Lower lobe of right lung (tissue), 2 donors: ENCODE measurements at places on chromosomes 1 and 21. TPM values are rescaled to one million over a fixed set of nuclear protein-coding genes. Genes with fewer than 3 reads are reported as not detected.

ACOT11 gene
- 5.0 TPM for total RNA-seq

SLFNL1 gene
- 4.8 TPM for total RNA-seq

RAVER2 gene
- total RNA-seq: 12.0 TPM

FMO2 gene
- total RNA-seq: 288 TPM

SLC25A34 gene
- total RNA-seq: 3.5 TPM

ASAP3 gene
- total RNA-seq: 34.5 TPM

GJB4 gene
- 0.12 TPM for total RNA-seq

PTCH2 gene
- 1.0 TPM for total RNA-seq

RPF1 gene
- 31.1 TPM for total RNA-seq

OR14I1 gene
- total RNA-seq: not detected

OR2T29 gene
- not detected for total RNA-seq

DNA sequence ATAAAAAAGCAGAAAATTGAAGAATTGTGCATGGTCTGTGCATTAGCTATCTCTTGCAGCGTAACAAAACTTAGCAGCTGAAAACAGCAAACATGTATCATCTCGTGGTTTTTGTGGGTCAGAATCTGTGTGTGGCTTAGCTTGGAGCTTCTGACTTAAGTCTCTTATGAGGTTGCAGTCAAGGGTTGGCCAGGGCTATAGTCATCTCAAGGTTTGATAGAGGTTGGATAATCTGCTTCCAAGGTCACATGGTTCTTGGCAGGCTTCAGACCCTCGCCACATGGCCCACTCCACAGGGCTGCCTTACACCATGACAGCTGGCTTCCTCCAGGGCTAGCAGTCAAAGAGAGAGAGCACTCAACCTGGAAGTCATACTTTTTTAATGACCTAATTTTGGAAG, 35.9 kb downstream of the CNST start:
- DNase-seq: no peak

DNA sequence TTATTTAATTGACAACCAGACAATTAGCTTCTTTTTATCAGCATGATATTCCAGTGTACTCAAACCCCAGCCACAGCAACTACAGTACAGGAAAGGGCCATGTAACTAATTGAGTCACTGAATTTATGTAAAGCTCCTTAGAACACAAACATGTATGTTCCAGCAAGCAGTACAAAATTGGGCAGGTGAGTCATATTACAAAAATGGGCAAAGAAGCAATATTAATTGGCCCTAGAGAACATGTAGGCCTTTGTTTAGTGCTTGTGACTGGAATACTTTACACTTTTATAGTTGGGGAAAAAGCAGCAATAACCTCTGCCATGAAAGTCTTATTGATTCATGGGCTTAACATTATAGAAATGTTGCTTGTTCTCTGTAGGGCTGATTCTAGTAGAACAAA, 31.8 kb downstream of the CLEC20A start:
- no peak for DNase-seq

- DNase-seq: no peak
These were observed 568.8 kb downstream of the AJAP1 start for GRCh38 chr1:5223206-5223605.

DNA sequence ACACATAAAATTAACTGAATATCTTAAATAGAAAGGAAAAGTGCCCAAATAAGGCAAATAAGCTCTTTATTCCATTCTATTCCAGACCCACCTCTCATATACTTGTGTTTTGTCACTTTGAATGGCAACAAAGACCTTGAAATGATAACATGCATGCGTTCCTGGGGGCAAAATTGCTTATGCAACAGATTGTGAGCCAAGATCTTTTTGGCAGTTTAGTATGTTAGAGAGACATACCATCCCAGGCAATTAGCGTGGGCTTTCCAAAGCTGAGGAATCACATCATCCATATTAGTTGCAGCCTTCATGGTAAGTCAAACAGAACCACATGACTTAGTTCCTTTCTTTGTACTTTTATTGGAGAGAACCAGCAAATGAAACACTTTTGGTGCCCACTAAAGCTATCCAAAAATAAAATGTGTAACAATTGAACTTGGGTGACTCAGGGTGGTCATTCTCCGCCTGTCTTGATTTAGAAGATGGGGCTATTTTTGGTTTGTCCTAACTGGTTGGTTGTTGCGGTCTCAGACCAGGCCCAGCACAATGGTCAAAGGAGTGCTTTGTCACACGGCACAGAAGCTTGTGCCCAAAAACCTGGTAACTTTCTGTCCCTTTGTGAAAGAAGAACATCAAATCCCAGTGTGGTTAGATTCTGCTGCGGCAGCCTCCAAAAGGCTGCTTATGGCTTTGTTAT, 68.7 kb upstream of the ATF3 start:
- DNase-seq: no peak

- DNase-seq: no peak
These were observed 102.8 kb upstream of the JUN start for GRCh38 chr1:58886611-58887010.

DNA sequence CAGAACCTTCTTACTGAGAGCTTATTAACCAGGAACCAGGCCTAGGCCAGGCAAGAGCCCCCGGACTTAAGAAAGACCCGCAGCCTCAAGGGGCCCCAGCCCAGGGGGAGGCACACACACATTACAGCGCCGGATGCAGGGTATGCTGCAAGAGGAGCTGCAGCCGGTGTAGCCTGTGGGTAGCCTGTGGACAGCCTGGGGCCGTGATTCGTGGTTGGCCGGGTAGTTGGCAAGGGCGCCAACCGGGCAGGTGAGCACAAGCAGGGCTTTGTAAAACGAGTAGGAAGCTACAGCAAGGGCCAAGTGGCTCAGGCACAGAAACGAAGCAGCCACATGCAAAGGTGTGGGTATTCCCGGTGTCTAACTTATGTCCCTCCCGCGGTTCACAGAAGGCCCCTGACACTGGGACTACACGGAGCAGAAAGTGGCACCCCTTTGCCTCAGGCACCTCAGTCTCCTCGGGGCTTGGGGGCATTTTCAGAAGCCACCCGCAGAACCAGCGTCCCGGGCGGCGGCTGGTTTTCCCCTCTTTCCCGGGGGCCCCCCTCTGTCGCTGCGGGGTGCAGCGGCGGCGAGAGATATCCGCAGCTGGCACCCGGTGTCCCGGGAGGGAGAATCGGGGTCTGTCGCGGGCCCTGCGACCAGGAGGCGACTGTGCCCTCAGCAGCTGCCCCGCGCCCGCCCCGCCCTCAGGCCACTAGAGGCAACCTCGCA, 40.8 kb downstream of the KIAA1614 start:
- no peak for DNase-seq

- DNase-seq: no peak
These were observed 1239.3 kb downstream of the MRPL39 start for GRCh38 chr21:24367936-24368335.

DNA sequence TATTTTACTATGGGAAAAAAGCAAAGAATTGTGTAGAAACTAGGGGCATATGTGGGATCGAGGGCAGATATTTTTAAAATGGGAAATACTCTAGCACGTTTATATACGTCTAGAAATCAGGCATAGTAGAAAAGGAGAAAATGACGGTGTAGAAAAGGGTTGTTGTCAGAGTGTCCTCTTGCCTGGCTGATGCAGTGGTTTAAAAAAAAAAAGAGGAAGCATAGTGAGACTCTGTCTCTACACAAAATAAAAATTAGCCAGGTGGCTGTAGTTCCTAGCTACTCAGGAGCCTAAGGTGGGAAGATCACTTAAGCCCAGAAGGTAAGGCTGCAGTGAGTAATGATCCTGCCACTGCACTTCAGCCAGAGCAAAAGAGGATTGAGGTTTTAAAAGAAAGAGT, 64.7 kb upstream of the LRRC7 start:
- DNase-seq: no peak

GRCh38 chr1:113945329-113945728, 16.2 kb downstream of the HIPK1 start:
- DNase-seq: no peak

DNA sequence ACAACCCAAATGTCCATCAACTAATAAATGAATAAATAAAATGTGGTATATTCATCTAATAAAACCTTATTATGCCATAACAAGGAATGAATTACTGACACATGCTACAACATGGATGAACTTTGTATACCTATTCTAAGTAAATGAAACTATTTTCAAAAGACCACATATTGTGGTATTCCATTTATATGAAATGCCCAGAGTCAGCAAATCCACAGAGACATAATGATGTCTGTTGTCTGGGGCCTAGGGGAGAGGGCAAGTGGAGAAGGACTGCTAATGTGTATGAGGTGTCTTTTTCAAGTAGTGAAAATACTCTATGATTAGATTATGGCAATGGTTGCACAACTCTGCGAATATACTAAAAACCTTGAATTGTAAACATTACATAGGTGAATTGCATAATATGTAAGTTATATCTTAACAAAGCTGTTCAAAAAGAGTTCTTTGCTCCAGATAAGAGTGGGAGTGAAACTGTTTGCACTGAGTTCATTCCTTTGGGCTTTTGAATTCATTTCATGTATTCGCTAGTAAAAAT, 464.2 kb downstream of the NUF2 start:
- no peak for DNase-seq

GRCh38 chr1:68955424-68955823, 458.5 kb upstream of the DEPDC1 start:
- DNase-seq: no peak

- no peak for DNase-seq
These were observed 40.6 kb upstream of the LBR start for GRCh38 chr1:225468270-225469020.

DNA sequence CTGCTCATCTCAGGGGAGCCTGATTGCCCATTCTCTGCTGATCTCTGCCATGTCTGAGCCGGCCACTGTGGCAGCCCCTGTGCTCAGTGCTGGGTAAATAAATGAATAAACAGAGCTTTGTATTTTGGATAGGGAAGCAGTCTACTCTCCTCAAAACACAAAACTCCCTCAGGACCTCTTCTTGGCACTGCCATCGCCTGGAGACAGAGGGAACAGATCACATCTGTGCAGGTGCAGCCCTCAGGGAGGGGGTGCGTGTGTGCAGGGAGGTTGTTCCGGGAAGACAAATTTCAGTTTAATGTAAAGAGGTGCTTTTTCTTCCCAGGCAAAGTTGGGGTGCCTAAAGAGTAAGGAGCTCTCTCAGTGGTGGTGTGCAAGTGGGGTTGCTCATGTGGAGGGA, 7.7 kb upstream of the FAM167B start:
- no peak for DNase-seq

DNA sequence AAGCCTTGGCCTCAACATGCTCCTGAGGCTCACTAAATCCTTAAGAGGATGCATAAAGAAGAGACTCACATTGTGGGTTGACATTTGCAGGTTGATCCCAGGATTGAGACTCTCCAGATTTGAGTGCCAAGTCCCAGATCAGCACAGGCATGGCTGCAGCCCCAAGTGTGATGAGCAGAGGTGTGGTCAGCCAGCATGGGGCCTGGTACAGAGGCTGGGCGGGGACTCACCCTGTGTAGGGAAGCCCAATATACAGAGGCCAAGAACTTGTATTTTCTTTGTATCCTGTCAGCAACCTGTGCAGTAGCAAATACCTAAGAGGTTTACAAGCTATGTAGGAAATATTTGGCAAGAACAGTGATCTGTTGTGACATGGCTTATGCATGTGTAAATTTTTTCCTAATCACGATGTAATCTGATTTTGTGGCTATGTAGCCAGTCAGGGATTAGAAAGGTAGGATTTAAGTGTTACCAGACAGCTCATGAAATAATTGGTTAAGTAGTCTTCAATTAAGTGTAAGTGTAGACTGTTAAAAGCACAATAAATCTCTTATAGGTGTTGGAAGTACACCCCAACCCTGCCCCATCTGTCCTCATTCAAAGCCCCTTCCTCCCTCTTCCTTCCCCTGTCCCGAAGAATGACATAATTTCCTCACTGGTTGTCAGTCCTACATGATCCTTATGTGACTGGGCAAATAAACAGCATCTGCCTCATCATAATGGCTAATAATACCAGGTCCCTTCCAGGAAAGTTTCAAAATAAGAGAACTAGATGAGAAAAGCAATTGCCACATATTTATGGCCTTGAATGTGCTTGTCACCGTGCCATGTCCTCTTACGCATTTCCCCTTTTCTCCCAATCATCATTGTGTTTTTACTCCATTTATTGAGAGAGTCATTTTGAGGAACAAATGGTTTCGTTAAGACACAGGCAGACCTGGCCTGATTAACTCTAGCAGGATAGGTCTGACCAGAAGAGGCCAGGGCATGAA, 120.9 kb downstream of the HLX start:
- no peak for DNase-seq

GRCh38 chr1:145983960-145984830, 12.2 kb downstream of the TXNIP start:
- no peak for DNase-seq

GRCh38 chr1:206779638-206780037, 7.3 kb upstream of the IL10 start:
- no peak for DNase-seq

- DNase-seq: no peak
These were observed 99.5 kb downstream of the OMA1 start for GRCh38 chr1:58447042-58447441.

- peak; percentile 85 for DNase-seq
These were observed 20.8 kb downstream of the NAV1 start for GRCh38 chr1:201559679-201560162.

DNA sequence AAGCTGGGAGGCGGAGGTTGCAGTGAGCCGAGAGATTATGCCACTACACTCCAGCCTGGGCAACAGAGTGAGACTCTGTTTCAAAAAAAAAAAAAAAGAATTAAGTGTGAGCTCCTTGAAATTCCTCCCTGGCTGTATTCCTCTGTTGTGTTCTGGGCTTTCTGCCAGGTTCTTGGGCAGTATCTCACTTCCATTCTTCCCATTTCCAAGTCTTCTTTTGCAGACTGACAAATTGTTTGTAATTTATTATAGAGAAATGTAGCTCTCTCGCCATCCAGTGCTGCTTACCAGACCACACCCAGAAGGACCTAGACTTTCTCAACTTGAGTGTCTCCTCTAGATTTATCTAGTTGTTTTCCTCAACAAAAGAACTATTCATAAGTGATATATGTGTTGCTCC, 105.0 kb upstream of the ADGRL2 start:
- DNase-seq: no peak

DNA sequence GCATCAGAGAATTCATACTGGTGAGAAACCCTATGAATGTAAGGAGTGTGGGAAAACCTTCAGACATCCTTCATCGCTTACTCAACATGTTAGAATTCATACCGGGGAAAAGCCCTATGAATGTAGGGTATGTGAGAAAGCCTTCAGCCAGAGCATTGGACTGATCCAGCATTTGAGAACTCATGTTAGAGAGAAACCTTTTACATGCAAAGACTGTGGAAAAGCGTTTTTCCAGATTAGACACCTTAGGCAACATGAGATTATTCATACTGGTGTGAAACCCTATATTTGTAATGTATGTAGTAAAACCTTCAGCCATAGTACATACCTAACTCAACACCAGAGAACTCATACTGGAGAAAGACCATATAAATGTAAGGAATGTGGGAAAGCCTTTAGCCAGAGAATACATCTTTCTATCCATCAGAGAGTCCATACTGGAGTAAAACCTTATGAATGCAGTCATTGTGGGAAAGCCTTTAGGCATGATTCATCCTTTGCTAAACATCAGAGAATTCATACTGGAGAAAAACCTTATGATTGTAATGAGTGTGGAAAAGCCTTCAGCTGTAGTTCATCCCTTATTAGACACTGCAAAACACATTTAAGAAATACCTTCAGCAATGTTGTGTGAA, 12.8 kb downstream of the ZFP69B start:
- DNase-seq: no peak

GRCh38 chr1:57475366-57475765, 51.5 kb upstream of the DAB1 start:
- no peak for DNase-seq
